HFFc6 (cell line): ENCODE measurements at places on chromosomes 5 and 9.

GRCh38 chr9:33185858-33186257, 18.7 kb upstream of the B4GALT1 start:
- DNase-seq = no peak

- no peak for DNase-seq
Measured at GRCh38 chr5:66540078-66540477, 56.1 kb upstream of the MAST4 start.

DNA sequence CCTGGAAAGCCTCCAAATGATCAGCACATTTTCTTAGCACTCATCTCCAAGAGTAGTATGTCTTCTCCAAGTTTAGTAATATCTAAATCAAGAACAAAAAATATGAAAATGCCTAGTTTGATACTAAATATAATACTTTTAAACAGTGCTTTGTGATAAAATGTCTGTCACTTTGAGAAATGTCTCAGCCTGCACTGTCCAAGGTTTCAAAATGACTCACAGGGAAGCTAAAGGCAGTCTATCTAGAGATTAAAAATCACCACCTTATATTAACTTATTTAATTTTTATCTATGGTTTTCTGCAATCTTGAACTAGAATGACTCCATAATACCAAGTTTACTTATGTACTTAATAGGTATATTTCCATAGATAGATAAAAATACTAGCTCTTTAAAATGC, 633.0 kb upstream of the C9orf72 start:
- DNase-seq = no peak

DNA sequence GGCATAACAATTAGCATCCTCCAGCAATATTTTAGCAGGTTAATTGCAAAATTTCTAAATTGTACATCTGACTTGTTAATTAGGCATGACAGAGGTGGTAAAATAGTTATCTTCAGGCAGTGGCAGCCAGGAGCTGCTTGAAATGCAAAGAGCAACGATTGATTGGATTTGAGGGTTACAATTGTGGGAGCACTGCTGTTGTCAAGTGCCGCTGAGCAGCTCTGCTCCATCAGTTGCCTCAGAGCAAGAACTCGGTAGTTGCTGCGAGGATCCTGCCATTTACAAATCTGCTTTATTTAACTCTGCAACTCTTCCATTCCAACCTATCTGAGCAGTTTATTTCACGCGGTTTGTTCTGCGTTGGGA, 12.6 kb downstream of the PBX3 start:
- DNase-seq = no peak

- no peak for DNase-seq
Measured at GRCh38 chr9:5835808-5836207, 2.9 kb upstream of the ERMP1 start.

GRCh38 chr5:10441992-10442435, 335 bp downstream of the ROPN1L start:
- DNase-seq = no peak

- no peak for DNase-seq
Measured at GRCh38 chr5:108144332-108144731, 237.6 kb downstream of the FBXL17 start.

GRCh38 chr9:124765439-124765835, 5.7 kb downstream of the NR6A1 start:
- no peak for DNase-seq

- no peak for DNase-seq
Measured at GRCh38 chr5:117652036-117652957, 1077.7 kb upstream of the SEMA6A start.

DNA sequence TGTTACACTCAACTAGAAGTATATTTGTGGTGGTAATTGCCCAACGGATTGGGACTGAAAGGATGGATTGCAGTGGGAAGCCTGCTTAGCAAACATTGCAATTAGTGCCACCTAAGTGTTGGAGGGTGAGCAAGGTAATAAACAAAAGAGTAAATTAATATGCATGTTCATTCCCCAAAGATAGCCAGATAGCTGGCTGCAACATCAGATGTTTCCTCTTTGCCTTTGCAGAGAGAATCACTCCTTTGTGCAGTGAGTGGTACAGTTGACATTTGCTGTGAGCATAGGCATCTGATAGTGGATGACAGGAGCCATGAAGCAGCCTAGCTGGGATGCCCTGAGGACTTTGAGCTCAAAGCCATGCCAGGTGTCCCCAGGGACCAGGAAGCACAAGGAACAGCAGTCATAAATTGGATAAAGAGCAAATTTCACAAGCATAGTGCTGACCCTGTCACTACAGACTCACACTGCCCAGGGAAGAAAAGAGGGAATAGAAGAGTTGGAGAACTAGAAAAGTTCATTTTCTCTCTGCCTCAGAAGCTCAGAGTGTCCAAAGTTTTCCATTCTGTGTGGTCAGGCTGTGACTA, 336.1 kb upstream of the SLC30A5 start:
- no peak for DNase-seq

DNA sequence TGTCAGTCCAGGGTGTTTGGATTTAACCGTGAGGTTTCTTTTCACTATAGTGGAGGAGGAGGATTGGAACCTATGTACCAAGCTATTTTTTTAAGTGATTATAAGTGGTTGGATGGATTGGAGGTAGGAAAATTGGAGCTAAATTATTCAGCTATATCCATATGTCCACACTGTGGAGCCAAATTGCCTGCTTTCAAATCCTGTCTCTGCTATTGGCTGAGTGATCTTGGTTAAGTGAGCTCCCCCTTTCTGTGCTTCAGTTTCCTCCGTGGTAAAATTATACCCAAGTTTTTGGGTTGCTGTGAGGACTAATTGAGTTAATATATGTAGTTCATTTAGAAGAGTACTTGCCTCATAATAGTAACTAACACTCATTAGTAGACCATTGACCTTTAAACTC, 2.5 kb downstream of the CENPP start:
- peak; percentile 74 for DNase-seq

GRCh38 chr5:10579536-10580521, 16.0 kb downstream of the ANKRD33B start:
- no peak for DNase-seq

DNA sequence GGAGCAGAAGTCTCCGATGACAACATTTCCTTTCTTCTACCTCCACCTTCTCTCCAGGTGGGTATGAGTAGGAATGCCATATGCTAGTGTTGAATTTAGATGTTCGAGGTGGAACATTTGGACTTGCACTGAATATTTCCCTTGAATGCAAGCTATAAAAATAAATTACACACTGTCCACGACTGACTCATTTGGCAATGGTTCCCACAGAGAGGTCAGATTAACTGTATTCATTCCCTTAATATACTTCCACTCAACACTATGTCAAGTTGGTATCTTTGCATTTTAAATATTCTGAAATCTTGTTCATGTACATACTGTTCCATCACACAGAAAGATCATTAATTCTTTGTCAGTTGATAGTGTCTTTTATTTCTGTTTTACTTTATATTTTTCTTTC, 222.6 kb upstream of the PIK3R1 start:
- DNase-seq = peak; percentile 44

DNA sequence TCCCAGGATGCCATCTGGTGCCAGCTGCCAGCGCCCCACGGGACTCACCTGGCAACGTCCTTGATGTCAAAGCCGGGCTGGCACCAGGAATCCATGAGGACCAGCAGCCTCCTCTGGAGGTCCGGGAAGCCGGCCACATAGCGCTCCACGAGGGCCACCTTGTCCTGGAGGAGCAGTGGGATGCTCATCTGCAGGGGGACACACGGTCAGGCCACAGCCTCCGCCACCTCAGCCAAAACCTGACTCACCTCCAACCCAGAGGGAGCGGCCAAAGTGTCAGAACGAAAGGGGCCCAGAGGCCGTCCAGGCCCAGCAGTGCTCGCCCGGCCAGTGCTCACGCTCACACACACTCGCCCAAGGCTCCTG, 56.5 kb downstream of the EXD3 start:
- no peak for DNase-seq

GRCh38 chr9:14961372-14962068, 51.3 kb upstream of the FREM1 start:
- DNase-seq = no peak

GRCh38 chr9:96565671-96566497, 53.8 kb downstream of the CDC14B start:
- peak; percentile 50 for DNase-seq

DNA sequence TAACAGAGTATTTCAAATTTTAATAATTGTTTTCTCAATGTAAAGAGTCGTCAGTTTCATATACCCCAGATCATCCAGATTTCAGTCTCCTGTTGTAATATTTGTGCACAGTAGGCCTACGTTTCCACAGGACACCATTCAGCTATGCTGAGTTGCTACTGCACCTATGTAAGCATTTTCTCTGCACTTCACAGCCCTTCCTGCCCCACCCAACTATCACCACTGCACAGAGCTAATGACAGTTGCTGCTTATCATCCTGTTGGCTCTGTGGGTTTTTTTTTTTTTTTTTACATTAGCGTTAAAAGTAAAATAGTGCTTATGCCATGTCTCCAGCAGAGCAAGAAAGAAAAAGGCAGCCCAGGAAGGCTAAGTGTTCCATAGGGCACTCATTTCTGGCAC, 5.9 kb upstream of the PRKACG start:
- no peak for DNase-seq

- no peak for DNase-seq
Measured at GRCh38 chr9:19918630-19919029, 129.8 kb upstream of the SLC24A2 start.

- DNase-seq = no peak
Measured at GRCh38 chr9:112174965-112175795, at the start of gene SUSD1. TSS of gene SUSD1 (minus strand) at chr9:112175297. CDS start at chr9:112175235, 62 bp downstream.

- no peak for DNase-seq
Measured at GRCh38 chr5:149322518-149322917, 22.8 kb upstream of the GRPEL2 start.

DNA sequence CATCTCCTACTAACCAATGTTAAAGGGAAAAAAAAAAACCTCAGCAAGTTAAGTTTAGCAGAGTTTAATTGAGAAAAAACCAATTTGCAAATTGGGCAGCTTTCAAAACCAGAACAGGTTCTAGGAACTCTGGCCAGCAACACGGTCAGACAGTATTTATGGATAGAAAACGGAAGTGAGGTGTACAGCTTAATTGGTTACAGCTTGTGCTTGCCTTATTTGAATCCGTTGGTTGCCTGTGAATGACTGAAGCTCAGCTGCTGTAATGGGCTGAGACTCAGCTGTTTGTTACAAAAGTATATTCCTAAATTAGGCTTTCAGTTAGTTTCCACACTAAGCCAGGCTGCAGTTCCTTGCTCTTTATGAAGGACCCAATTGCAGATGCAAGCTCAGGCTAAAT, 217.0 kb downstream of the SREK1 start:
- no peak for DNase-seq

DNA sequence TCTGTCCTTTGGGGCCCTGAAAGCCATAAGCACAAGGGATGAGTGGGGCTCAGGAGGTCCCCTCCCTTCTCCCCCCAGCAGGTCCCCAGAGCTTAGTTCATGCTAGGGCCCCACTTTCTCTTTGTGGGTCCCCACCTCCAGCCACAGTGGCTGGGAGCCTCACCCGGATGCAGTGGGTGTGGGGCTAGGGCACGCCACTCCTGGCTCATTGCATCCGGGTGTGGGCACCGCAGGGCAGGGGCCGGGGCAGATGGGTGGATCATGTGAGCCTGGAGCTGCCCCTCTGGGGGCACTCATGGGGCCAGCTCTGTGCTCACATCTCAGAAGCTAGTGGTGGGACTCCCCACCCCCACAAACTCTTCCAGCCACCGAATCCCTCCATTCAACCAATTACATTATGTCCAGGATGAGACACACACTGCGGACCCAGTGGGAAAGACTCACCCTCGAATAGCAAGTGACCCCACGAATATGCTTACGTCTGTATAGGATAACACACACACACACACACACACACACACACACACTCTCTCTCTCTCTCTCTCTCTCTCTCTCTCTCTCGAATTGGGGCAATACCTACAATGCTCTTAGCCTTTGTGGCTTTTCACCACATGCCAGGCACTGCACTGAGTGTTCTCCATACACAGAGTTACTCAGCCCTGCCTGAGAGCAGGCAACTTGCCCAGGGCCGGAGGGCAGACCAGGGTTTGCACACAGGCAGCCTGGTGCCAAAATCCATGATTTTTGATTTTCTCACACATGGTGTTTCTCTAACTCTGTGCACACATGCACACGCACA, 16.8 kb upstream of the PHYKPL start:
- DNase-seq = peak; percentile 73

DNA sequence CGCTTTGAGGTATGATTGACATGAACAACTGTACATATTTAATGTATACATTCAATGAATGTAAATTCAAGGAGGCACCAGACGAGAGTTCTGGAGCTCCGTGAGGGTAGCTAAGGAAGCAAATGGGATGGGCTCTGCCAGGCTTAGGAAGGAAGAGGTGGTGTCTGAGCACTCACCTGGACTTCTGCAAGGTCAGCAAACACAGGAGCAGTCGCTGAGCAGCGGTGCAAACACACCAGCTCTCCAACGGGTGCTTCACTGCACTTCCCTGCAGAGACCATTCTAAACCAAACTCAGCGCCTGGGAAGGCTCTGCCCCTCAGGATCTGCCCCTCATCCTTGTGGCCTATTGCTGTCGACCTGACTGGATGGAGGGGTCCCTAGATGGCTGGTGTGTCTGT, 101.5 kb downstream of the COL23A1 start:
- DNase-seq = no peak
